Bronchus fibroblast of lung (primary cell): ENCODE measurements at places on chromosomes 3 and 15. TPM values are rescaled to one million over a fixed set of nuclear protein-coding genes. Genes with fewer than 3 reads are reported as not detected.

Gene LOXL1
- 112 and 113 TPM in 2 replicates for total RNA-seq

Gene SLC35G2
- 5.9 and 6.8 TPM in 2 replicates for total RNA-seq

Gene FOXB1
- not detected in 2 replicates for total RNA-seq

Gene RBP2
- total RNA-seq, result not detected in 2 replicates

Gene SCN5A
- total RNA-seq, result 0.30 and 0.34 TPM in 2 replicates

Gene DCBLD2
- 104 and 114 TPM in 2 replicates for total RNA-seq

Gene AHSG
- not detected in 2 replicates for total RNA-seq

Gene PP2D1
- not detected in 2 replicates for total RNA-seq

Gene SLC9A9
- total RNA-seq, result 4.2 and 4.5 TPM in 2 replicates

Gene MNS1
- total RNA-seq, result 1.8 and 3.4 TPM in 2 replicates

Gene SELENOT
- total RNA-seq, result 73.9 and 81.2 TPM in 2 replicates
